ENCODE measurements at places on chromosomes 5 and 9.

GRCh38 chr9:4668604-4669003 lies 2.3 kb upstream of the SPATA6L start:
- no peak for DNase-seq

DNA sequence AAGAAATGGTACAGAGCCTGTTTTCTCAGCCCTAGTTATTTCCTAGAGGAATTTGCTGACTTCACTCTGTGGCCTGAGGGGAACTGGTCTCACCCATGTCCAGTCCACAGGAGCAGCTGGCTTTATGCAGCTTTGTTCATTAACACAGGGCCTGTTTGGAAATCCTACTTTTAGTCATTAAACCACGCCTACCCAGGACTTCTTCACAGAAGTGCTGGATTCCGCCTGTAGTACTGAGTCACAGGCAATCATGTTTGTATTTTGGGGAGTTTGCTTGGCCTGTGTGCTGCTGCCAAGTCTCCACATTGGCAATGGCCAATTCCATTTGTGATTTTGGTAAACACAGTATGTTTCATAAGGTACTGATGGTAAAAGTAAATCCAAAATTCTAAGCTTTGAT lies 52.8 kb downstream of the CTNND2 start:
- no peak for DNase-seq

DNA sequence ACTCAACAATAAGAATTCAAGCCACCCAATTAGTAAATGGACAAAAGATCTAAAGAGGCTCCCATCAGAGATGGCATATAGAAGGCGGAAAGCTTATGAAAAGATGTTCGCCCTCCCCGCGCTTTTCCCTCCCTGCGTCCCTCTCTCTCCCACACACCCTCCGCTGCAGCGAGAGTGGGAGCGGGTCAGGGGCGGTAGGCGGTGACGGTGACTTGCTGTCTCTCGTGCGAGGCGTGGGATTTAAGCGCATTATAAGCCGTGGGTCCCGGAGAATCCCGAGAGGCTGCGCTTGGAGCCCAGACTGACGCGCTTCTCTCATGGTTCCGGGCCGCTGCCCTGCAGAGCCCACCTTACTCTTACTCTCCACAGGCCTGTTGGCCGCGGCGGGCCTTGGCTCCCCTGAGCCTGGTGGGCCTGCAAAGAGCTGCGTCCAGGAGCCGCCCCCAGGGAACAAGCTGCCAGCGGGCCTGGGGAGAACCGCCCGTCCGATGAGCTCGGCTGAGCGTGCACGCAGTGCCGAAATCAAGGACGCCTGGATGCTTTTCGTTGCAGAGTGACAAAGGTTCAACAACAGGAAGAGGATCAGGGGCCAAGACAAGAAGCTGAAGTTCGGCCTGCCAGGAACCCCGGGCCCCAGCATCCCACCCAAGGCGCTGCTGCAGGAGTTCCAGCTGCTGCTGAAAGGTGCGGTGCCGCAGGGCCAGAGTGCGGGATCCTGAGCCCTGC lies 42.6 kb upstream of the BICD2 start:
- DNase-seq, result no peak

GRCh38 chr5:172493002-172493401 lies 38.7 kb upstream of the SH3PXD2B start:
- DNase-seq, result no peak

DNA sequence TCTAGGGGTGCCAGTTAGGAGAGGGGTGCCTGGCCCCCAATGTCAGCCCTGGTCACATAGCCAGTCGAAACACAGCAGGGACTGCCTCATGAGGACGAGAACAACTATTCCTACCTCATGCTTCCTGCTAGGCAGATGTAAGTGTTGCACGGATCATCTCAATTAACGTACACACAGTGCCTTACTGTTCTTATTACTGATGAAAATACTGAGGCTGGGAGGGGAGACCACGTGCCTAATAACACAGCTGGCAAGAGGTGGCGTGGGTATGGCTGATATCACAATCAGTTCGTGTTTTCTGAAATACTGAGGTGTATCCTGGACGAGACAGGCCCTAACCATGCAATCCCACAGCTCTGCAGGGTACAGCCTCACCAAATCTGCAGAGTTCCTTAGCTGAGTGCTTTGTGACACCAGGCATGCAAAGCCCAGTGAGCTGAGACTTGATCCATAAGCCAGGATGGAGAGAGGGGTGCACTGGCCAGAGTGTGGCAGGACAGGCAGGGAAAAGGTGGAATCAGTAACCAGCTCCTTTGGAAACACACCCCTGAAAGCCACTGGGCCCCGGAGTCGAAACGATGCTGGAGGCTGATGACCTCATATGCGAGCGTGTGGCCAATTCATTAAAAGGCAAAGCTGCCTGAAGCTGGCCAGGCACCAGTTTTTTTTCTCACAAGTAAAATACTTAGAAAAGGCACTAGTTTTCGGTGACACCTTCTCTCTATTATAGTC lies 63.9 kb downstream of the PRRT1B start:
- no peak for DNase-seq

GRCh38 chr5:39658866-39659265 lies 234.1 kb upstream of the DAB2 start:
- DNase-seq, result no peak

GRCh38 chr5:155953335-155953734 lies 373.6 kb upstream of the SGCD start:
- DNase-seq, result no peak

- no peak for DNase-seq
Measured at GRCh38 chr5:179051784-179052183, 8.4 kb upstream of the ZNF354C start.

- no peak for DNase-seq
Measured at GRCh38 chr9:101397746-101398067, 711 bp downstream of the MRPL50 start.

DNA sequence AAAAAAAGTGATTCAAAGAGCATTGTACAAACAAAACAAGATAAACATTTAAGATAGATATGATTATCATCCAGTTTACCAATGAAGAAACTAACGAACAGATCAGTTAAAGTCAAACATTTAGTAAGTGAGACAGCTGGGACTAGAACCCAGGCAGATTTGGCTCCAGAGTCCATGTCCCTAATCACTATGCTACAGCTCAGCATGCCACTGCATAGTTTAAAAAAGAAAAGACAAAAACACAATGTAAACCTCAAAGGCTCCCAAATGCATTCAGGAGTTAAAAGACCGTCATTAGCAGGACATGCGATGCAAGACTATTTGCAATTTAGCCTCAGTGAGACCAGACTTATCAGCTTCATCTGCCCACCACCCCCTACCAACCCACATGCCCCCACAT lies 36.8 kb downstream of the DENND1A start:
- DNase-seq, result no peak

GRCh38 chr5:125551246-125551645 lies 804.8 kb upstream of the ZNF608 start:
- DNase-seq, result no peak
